ENCODE measurements at places on chromosomes 6 and 20.

DNA sequence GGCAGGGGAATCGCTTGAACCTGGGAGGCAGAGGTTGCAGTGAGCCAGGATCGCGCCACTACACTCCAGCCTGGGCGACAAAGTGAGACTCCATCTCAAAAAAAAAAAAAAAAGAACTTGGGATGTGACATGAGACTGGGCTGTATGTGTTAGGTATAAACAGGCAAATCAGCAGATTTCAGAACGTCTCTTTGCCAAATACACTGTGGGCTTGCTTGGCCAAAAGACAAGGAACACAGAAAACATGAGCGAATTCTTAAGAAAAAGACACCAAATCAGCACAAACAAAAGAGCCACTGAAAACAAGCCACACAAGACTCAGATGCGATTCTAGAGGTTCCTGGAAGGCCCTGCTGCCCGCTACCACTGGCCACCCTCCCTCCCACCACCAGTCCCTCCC is 12.5 kb downstream of the ETV7 start:
- no peak for DNase-seq

GRCh38 chr20:57940376-57940775 is 230.6 kb upstream of the PMEPA1 start:
- DNase-seq = no peak

- DNase-seq = no peak
Measured at GRCh38 chr20:37864298-37864697, 38.6 kb upstream of the VSTM2L start.

- DNase-seq = peak; percentile 17
Measured at GRCh38 chr6:148166339-148166968, 176.2 kb upstream of the SASH1 start.

- DNase-seq = no peak
Measured at GRCh38 chr20:6079016-6079415, 25.2 kb upstream of the LRRN4 start.

DNA sequence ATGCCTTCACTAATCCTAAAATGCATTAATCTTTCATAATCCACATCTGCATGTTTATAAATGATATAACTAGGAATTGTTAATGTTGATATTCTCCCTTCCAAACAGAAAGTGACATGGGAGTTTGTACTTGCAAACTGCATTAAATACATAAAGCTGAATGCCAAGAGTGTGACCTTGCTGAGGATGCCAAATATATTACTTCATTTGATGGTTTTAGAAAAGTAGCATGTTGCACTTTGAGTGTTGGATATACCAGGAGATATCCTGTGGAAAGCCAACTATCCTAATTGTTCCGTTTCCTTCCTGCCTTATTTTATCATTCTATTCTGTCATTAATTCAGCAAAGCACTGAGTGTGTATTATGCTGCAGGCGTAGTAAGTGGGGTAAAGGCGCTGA is 229.8 kb downstream of the TMEM242 start:
- no peak for DNase-seq

Measured in NCI-H1092 treated with DMSO at 0.1 percent for 48 hours (cell line).